CD4-positive, alpha-beta T cell treated with Interleukin-4 for 1 hour (primary cell): ENCODE measurements at places on chromosomes 2 and 18.

DNA sequence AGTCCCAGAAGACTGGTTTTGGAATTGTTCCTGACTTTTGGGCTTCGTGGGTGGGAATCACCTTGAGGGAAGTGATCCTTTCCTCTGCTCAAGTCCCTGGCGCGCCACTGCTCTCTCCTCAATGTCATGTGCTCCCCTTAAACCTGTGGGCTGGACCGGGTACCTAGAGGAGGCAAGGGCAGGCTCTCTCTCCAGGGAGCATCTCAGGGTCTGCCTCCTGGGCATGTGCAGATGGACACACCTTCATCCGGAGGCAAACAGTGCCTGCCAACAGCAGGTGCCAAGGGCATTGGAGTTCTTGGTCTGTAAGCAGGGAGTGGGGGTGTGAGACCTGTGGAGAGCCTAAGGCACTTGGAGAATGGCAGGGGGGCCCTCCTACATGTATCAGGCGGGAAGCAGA lies 142.6 kb downstream of the INHBB start:
- DNase-seq: no peak

GRCh38 chr2:143357966-143358365 lies 228.7 kb downstream of the ARHGAP15 start:
- DNase-seq: no peak

GRCh38 chr2:25187729-25188350 lies 19.5 kb upstream of the POMC start:
- DNase-seq: no peak

DNA sequence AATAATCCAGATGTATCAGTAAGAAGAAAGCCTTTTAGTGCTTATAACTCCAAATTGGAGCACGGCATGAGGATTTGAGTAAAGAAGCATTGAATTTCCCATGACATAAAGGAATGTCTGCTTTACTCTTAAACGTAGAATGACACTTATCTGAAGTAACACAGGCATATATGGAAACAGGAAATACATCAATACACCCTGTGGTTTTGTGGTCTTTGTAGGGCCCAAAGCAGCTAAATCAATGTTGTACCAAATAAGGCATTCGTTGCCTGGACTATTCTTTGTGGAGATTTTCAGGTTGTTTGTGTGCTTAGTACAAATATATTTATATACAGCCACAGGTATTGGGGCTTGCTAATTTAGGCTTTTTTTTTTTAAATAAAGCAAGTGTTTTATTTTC lies 660.5 kb downstream of the LRRTM4 start:
- DNase-seq: no peak

- DNase-seq: no peak
Measured at GRCh38 chr18:55084550-55084949, 125.3 kb upstream of the CCDC68 start.

DNA sequence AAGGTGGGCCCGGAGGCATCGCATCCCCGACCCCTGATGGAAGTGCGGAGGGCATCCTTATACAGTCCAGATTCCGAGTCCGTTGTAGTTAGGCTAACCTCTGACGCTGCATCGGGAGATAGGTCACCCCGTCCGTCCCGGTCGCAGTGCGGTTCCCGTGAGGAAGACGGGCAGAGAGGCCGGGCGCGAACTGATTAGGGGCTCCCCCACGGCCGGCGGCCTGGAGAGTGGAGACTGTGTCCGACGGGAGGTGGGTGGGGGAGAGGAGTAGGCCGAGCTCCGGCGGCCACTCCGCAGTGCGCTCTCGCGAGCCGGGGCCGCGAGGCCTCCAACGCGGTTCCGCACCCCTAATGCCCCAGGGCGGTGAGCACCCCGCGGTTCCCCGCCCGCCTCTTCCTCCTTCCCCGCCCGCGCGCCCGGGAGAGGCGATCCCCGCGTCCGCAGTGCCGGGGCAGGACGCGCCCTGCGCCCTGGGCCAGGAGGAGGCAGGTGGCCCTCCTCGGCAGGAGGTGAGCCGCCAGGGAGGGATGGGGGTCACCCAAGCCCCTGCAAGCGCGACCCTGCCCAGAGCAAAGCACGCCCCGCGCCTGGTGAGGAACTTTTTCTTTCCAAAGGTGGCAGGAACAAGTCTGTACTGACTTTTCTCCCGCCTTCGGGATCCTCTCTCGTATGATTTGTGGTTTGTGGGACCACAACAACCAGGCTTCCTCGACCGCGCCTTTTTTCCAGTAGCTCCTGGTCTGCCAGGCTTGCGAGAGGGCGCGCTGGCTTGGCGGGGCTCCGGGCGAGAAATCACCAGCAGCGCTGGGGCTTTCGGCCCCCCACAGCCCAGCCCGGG lies 1.4 kb upstream of the SP5 start:
- DNase-seq: no peak

GRCh38 chr18:31206787-31207381 lies 44.2 kb upstream of the DSC1 start:
- no peak for DNase-seq

DNA sequence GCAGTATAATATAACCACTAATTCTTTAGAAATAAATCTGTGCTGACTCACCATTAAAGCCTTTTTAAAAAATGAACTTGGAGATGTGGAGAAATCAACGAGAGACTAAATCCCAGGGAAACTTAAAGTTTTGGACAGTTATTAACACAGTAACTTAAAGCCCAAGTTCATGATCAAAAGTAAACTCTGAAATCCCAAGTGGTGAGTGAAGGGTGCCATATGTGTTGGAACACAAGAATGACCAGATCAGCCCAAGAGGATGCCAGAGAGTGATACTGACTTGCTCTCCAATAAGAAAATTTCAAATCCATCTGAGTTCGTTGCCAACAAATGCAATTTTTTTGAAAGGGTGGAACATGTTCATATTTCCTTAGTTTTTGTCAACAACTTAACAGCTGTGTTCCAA lies 838.1 kb upstream of the ACVR2A start:
- DNase-seq: no peak

GRCh38 chr2:218402911-218403411 lies 3.3 kb downstream of the CTDSP1 start:
- DNase-seq: no peak

DNA sequence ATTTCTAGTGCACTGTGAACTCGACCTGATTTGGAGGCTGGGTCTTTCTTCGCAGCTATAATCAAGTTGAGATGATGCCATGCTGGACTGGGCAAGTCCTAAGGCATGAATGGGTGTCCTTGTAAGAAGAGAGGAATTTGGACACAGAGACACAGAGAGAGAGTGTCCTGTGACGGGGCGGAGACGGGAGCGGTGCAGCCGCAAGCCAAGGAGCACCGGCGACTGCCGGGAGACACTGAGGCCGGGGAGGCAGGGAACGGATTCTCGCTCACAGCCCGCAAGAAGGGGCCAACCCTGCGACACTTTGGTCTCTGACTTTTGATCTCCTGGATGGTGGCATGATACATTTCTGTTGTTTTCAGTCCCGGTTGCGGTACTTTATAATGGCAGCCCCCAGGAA lies 22.4 kb upstream of the MBP start:
- no peak for DNase-seq

- DNase-seq: no peak
Measured at GRCh38 chr2:205180730-205181129, 501.6 kb upstream of the NRP2 start.

- no peak for DNase-seq
Measured at GRCh38 chr2:74696829-74697228, 42.8 kb downstream of the SEMA4F start.

DNA sequence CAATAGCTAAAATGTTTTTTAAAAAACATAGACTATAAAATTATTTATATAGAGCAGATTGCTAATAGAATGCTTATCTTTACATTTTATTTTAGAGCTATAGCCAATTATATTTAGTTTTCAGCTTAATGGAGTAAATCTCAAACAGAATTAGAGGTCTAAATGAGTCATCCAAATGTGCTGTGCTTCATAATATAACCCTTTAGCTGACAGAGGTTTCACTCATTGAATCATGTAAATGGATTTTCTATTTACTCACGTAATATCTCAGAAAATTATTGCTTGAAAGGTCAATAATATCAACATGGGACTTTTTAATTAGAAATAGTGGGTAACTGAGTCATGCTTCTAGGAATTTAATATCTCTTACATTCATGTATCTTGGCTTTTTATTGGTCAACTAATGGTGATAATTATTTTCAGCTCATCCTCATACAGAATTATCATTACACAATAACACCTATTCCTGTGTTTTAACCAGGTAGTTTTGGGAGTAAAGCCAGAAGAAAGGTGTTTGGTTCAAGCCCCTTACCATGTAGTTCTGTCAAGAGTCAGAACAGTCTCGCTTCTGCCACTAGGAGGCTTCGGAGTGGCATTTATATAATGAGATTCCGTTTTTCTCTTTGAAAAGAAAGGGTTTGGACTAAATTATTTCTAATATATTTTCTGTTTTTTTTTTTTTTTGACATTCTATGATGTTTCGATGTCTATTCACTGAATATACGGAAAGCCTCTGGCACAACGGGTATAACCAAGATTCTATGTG lies 217.6 kb downstream of the CDH7 start:
- DNase-seq: no peak

DNA sequence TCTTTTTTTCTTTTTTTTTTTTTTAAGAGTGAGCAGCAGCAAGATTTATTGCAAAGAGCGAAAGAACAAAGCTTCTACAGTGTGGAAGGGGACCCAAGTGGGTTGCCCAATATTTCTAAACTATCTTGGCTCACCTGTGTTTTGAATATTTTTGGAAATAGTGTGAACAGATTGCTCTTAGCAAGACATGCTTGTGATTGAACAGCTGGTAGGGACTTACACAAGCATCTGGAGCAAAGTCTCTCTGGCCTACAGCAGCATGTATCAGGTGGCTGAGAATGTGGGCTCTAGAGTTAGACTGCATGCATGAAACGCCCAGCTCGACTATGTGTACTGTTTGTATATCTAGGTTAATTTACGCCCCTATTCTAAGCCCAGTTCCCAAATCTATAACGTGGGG lies 40.3 kb upstream of the FBXO11 start:
- no peak for DNase-seq

GRCh38 chr2:111703759-111704158 lies 180.2 kb downstream of the ANAPC1 start:
- DNase-seq: no peak

DNA sequence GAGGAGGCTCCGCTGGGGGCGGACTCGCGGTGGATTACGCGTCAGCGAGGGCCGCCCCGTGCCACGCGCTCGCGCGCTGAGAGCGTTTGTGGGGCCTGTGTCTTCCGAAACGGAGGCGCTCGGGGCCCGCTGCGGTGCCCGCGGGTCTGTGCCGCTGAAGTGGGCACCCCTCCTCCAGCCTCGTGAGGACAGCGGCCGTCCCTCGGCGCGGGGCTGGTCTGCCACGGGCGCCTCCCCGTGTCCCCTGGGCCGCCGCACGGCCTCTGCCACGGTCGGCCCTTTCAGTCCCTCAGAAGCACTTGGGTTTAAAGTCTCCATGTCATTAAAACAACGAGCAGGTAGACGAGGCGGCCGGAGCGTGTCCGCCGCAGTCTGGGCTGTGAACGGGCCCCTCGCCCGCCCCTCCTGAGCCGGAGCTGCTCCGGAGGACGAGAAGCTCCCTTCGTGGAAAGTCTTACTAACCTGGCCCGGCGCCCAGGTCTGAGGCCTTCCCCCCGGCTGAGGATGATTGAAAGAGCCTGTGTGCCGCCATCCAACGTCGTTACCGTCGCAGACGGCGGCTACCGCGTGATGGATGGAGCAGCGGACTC lies 97.6 kb downstream of the NFATC1 start:
- no peak for DNase-seq

- DNase-seq: no peak
Measured at GRCh38 chr2:49988816-49989215, 834.5 kb upstream of the FSHR start.

- no peak for DNase-seq
Measured at GRCh38 chr2:189609423-189609816, 28.8 kb upstream of the SLC40A1 start.

DNA sequence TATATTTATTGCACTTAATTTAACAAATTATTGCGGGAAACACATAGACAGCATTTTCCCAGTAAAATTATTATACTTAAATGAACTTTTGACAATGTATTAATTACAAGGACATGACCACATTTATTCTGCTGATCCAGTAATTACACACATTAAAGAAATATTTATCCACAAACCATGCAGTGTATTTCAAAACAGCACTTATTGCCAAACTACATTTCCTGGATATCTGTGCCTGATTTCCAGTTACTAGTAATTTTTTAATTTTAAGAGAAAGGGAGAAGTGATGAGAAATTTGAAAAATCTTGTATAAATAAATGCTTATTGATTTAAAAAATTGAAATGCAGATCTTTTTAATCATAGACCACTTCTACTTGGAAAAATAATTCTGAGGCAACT lies 1458.7 kb upstream of the ACVR2A start:
- no peak for DNase-seq

DNA sequence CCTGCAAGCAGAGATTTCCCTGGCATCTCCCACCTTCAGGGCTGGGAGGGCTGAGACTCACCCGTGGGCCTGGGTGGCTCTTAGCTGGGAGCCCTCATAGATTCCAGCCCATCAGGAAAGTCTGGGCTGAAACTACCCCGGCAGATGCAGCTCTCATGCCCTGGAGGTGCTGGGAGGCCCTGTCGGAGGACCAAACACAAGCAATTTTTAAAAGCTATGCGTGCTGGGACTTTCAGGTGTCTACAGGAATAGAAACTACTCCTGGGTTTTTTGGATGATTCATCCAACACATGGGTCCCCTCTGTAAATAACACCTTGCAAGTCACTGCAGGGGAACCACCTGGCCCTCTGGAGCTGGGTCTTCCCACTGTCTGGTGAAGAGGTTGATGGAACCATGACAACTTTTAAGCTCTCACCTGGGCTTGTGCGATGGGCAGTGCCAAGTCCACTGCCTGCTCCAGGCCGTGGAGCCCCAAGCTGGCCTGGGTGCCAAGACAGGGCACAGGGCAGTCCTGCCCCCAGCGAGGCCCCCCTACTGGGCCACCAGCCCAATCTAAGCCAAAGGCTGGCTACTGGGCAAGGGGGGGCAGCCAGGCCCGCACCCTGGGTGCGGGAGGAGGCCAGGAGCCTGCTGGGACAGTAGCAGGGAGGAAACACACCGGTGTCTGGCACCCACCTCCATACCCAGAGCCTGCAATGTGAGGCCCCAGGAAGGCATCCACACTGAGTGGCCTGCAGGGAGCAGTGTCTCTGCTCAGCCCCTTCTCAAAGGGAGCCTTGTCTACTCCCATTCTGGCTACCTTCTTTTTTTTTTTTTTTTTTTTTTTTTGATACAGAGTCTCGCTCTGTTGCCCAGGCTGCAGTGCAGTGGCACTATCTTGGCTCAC lies 1.1 kb upstream of the GPR55 start:
- no peak for DNase-seq

GRCh38 chr18:42854558-42854957 lies 260.9 kb downstream of the RIT2 start:
- DNase-seq: no peak

DNA sequence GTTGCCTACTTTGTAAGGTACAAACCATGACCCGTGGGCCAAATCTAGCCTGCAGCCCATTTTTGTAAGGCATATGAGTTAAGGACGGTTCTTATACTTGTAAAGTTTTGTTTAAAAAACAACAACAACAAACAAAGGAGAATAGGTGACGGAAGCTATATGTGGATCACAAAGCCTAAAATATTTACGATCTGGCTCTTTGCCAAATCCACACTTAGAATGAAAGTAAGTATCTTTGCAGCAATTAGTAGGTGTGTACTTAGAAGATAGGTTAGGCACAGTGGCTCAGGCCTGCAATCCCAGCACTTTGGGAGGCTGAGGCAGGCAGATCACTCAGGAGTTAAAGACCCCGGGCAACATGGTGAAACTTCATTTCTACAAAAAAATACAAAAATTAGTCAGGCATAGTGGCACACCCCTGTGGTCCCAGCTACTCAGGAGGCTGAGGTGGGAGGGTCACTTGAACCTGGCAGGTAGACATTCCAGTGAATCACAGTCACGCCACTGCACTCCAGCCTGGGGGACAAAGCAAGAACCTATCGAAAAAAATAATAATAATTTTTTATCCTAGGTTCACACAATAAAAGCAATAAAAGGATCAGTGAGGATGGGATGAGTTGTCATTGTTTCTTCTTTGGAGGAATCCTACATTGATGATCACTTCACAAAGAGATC lies 57.8 kb upstream of the CTAGE1 start:
- DNase-seq: no peak
